HL-60 (cell line): ENCODE measurements at places on chromosomes 5 and 9.

DNA sequence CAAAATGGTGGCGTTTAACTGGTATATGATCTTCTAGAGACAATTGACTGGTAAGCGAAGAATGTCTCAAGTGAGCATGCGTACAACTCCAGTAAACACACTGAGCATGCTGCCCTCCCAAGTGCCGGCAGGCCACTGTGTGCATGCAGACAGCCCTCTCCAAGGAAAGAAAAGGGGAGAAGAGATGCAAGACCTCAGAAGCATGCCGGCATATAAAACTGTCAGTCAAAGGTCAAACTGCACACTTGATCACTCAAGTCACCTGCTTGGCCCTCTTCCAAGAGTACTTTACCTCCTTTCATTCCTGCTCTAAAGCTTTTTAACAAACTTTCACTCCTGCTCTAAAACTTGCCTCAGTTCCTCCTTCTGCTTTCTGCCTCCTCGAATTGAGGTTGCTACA, 910.2 kb downstream of the TAF11L14 start:
- no peak for DNase-seq

- peak; percentile 77 for DNase-seq
Observed at GRCh38 chr9:133056533-133056932, 5.2 kb upstream of the CEL start.

GRCh38 chr5:16909464-16909863, 26.6 kb downstream of the MYO10 start:
- DNase-seq = no peak

DNA sequence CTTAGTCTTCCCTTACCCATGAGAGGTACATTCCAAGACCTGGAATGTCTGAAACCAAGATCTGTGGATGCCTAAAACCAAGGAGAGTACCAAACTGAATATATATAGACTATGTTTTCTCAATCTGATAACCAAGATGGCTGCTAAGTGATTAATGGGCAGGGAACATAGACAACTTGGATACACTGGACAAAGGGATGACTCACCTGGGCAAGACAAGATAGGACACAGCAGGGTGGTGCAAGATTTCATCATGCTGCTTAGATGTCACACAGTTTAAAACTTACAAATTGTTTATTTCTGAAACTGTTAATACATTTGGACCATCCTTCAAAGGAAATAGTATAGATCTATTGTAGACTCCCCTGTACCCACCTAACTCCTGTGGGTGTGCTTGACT, 130.9 kb downstream of the HTR1A start:
- DNase-seq = no peak

GRCh38 chr5:3124410-3124809, 372.9 kb upstream of the IRX2 start:
- DNase-seq = no peak

GRCh38 chr9:128728298-128728697, 4.4 kb upstream of the ZDHHC12 start:
- DNase-seq = no peak

GRCh38 chr9:131693651-131694597, 46.0 kb downstream of the RAPGEF1 start:
- no peak for DNase-seq

- DNase-seq = no peak
Observed at GRCh38 chr5:149931992-149932436, 12.6 kb downstream of the PDE6A start.

DNA sequence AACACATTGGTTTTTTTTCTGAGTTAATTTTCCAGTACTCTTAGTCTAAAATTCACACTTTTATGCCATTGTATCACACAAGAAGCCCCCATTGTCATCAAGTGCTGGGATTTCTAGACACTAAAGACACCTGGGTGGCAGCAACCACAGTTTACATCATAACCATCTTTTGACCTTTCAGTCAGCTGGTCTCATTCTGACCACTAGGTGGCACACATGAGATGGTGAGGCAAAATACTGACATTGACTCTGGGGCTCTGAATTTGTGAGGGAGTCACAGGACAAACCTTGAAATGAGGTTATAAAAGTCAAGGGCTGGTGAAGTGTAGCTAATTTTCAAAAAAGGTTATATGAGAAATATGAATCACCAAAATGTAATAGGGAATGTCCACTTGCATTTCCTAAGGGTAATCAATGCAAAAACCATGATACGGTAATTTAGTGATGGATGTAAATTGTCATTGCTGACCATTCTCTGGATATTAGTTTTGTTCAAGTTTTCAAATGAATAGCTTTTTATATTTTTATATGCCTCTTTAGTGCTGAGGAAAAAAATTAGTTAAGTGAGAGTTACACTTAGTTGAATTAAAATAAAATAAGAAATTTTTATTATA, 229.4 kb downstream of the DMAC1 start:
- DNase-seq = peak; percentile 51

GRCh38 chr9:33687779-33688178, 107.6 kb upstream of the PRSS3 start:
- DNase-seq = no peak

DNA sequence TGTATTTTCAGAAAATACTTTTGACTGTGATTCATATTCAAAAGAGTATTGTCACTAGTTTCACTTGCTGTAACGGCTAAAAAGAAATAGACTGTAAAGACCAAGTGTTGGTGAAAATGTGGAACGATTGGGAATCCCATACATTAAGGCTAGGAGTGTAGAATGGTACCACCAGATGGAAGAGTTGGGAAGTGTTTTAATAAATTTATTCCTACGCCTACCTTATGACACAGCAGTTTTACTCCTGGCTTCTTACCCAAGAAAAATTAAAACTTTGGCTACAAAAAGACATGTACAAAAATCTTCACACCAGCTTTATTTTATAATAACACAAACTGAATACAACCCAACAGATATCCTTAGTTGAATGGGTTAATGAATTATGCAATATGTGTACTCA, 256.2 kb downstream of the TAF11L14 start:
- DNase-seq = no peak

- DNase-seq = no peak
Observed at GRCh38 chr5:77102549-77102948, 15.5 kb upstream of the ZBED3 start.

DNA sequence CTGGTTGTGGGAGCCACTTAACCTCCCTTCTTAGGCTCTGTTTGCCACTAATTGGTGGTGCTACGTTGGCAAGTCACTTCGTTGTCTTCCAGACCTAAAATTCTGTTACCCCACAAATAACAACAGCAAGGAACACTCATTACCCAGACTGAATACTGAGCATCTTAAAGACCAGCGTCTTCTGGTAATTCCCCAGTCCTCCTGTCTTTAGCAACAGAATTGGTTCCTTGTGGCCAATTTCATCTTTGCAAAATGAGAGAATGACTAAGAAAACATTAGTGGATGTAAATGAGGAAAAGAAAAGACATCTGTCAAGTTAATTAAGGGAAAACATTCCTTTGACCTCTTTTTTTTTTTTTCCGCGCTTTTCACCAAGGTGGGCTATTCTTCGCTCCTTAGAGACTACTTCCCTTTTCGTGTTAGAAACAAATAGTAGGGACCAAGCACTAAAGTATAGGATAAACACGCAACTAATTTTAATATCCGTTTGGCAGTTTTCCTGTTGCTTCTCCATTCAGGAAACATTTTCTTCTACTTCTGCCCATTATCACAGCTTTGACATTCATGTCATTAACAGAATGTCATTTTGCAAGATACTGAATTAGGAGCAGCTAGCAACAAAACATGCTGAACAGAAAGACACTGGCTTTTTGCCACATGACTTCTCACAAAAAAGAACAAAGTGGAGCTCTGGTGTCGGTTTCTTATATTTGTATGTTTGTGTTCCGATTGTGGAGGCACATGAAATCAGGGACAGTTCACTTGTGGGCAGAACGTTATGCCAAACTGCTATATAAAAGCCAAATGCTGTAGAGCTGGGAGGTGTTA, 154.2 kb downstream of the CD180 start:
- DNase-seq = no peak

DNA sequence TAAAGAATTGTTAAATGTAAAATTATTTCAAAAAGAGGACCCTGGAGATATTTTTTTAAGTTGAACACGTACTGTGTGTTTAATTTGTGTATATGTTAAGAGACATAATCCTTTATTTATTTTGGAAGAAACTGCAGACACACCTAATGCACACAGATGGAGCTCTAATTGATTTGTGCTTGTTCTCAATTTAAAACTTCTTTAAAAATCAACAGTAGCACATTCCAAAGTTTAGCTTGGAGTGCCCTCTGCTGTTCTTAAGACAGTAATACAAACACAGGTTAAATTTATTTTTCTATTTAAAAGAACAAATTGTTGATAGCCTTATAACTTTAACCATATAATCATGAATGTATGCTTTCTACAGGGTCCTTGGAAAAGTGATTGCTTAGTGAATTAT, 277.6 kb upstream of the ADAMTS16 start:
- no peak for DNase-seq

GRCh38 chr9:111360881-111361280, 30.9 kb upstream of the OR2K2 start:
- DNase-seq = no peak

GRCh38 chr5:126970517-126971017, 59.8 kb downstream of the MARCHF3 start:
- no peak for DNase-seq

DNA sequence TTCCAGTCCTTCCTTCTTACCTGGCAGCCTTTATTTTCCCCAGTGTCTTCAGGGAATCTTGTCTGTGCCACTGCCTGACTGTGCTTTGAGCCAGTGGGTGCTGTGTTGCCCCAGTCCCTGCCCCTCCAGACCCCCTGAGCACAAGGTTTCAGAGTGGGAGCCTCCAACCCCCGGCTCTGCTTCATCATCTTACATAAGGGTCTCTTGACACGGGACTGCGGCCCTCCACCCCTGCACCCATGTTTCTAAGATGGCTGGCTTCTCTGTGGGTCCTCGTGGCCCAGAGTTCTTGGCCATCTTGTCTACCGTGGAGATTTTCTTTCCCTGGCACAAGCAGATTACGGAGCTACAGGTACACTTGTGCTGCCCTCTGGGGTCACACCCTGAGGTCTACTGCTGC, 194.1 kb downstream of the CACNA1B start:
- no peak for DNase-seq

GRCh38 chr5:126732716-126733115, 44.2 kb upstream of the LMNB1 start:
- no peak for DNase-seq
